Tibial nerve (tissue), 4 donors: ENCODE measurements at places on chromosomes 6 and 20. TPM values are rescaled to one million over a fixed set of nuclear protein-coding genes. Genes with fewer than 3 reads are reported as not detected.

GRCh38 chr6:89794324-89794723, 25.3 kb downstream of the MDN1 start:
- DNase-seq: no peak
- H3K27me3 ChIP-seq: no peaks in the 10 kb centered on the region
- H3K4me3 ChIP-seq: no peak overlapping the region
- H3K4me1 ChIP-seq: no peaks in the 10 kb centered on the region
- H3K36me3 ChIP-seq: no peaks in the 10 kb centered on the region
- no peak overlapping the region for H3K27ac ChIP-seq

GRCh38 chr6:14166839-14167238, 49.3 kb downstream of the CD83 start:
- no peak for DNase-seq
- no peak overlapping the region for H3K27ac ChIP-seq
- no peaks in the 10 kb centered on the region for H3K4me1 ChIP-seq
- no peaks in the 10 kb centered on the region for H3K27me3 ChIP-seq
- H3K4me3 ChIP-seq: no peak overlapping the region

- no peaks in the 10 kb centered on the region for H3K36me3 ChIP-seq
- H3K4me1 ChIP-seq: no peaks in the 10 kb centered on the region
- DNase-seq: no peak
- no peak overlapping the region for H3K27ac ChIP-seq
- H3K27me3 ChIP-seq: peaks cover 21% of the 10 kb centered on the region
Observed at GRCh38 chr6:167791780-167792478, 34.8 kb upstream of the AFDN start.

The SMOC2 gene
- 139 TPM for total RNA-seq

GRCh38 chr20:4829514-4830215, 108.0 kb downstream of the PRND start:
- no peaks in the 10 kb centered on the region for H3K27me3 ChIP-seq
- no peak overlapping the region for H3K4me3 ChIP-seq
- H3K4me1 ChIP-seq: no peaks in the 10 kb centered on the region
- no peak for DNase-seq
- H3K36me3 ChIP-seq: no peaks in the 10 kb centered on the region
- H3K27ac ChIP-seq: peak overlapping the region; percentile 80

DNA sequence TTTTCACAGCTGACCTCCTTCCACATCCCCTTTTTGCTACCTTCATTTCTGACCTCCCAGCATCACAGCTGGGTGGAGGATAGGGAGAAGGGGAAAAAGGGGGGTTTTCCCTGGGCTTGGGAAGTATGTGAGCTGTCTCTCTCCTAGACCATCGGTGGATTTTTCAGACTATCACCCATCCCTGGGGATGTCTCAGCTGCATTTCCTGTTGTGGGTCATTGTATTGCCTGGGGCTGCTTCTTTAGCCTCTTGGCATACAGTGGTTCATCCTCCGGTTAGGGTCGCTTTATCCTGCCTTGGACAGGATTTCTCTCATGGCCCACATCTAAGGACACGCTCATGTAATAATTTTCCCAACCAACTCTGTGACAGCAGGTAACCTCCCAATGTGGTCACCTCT, 142.5 kb upstream of the ARG1 start:
- no peak overlapping the region for H3K27ac ChIP-seq
- H3K4me3 ChIP-seq: no peak overlapping the region
- DNase-seq: no peak
- no peaks in the 10 kb centered on the region for H3K36me3 ChIP-seq
- H3K4me1 ChIP-seq: no peaks in the 10 kb centered on the region

The NEDD9 gene
- total RNA-seq: 152 TPM

- no peaks in the 10 kb centered on the region for H3K4me1 ChIP-seq
- no peak overlapping the region for H3K27ac ChIP-seq
- no peak overlapping the region for H3K4me3 ChIP-seq
- no peaks in the 10 kb centered on the region for H3K36me3 ChIP-seq
- no peak for DNase-seq
Observed at GRCh38 chr20:20295621-20296498, 72.0 kb upstream of the INSM1 start.

The TNNC2 gene
- not detected for total RNA-seq

The GPR6 gene
- not detected for total RNA-seq

DNA sequence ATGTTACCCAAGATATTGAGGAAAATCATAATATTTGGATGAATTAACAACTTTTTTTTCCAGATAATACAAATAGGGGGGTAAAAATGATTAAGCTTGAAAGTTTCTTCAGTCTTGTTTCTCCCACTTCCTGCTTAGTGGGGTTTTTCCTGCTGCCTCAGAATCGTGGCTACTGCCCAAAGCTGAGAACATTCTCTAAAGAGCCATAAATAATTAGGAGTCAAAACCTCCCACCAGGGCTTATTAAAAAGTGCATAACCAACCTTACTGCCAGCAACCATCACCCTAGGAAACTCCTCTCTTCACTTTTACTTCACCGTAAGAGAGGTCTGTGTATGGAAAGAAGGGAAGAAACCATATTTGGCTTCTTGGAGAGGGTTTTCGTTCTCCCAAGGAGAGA, 9.0 kb upstream of the LCA5 start:
- no peaks in the 10 kb centered on the region for H3K27me3 ChIP-seq
- no peaks in the 10 kb centered on the region for H3K36me3 ChIP-seq
- H3K4me1 ChIP-seq: no peaks in the 10 kb centered on the region
- no peak for DNase-seq

The FAM209B gene
- total RNA-seq: not detected

The RNF8 gene
- total RNA-seq: 9.2 TPM

GRCh38 chr20:26169506-26169905, 472.9 kb upstream of the ZNF337 start:
- H3K4me3 ChIP-seq: no peak overlapping the region
- H3K4me1 ChIP-seq: no peaks in the 10 kb centered on the region
- no peaks in the 10 kb centered on the region for H3K27me3 ChIP-seq
- H3K36me3 ChIP-seq: no peaks in the 10 kb centered on the region
- DNase-seq: no peak

The SLC13A3 gene
- total RNA-seq: 10.0 TPM

DNA sequence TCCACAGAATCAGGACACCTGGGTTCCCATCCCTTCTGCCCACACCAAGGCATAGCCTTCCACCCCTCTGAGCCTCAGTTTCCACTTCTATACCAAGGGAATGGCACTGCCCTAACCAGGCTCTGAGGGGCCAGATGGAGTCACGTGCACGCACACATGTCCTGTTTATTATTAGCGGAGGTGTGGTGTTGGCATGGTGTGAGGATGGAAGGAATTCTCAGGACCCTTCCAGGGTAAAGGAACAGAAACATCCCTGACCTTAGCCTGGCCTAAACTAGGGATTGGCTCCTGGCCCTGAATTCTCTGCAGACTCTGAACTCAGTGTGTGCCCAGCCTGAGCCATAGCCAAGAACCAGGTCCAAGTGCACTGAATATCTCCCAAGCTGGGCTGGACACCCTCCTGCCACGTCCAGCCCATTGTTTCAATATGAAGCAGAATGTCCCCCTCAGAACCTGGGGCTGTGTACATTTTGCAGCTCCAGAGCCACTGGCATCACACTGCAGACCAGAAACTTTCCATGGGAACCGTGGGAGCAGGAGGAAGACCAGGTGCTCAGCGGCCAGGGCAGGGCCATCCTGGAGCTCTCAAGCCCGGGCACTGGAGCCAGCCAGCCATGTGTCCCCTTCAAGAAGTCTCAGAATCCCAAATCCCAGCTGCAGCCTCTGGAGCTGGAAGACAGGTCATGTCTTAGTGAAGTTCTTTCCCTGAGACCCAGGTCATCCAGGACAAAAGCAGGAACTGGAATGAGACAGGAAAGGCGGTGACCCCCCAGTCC, 208.4 kb downstream of the ANKRD60 start:
- H3K27me3 ChIP-seq: no peaks in the 10 kb centered on the region
- H3K4me3 ChIP-seq: no peak overlapping the region
- H3K27ac ChIP-seq: peak overlapping the region; percentile 82
- no peaks in the 10 kb centered on the region for H3K36me3 ChIP-seq
- H3K4me1 ChIP-seq: peaks cover 3% of the 10 kb centered on the region

The TREM2 gene
- 16.3 TPM for total RNA-seq

- no peaks in the 10 kb centered on the region for H3K36me3 ChIP-seq
- H3K27me3 ChIP-seq: no peaks in the 10 kb centered on the region
- no peak for DNase-seq
- H3K27ac ChIP-seq: no peak overlapping the region
Observed at GRCh38 chr6:121607721-121608120, 172.3 kb downstream of the GJA1 start.

The TRIM31 gene
- not detected for total RNA-seq

The COL12A1 gene
- 262 TPM for total RNA-seq

The LGSN gene
- total RNA-seq: not detected

GRCh38 chr6:17349427-17349826, 44.0 kb upstream of the CAP2 start:
- no peaks in the 10 kb centered on the region for H3K4me1 ChIP-seq
- no peaks in the 10 kb centered on the region for H3K36me3 ChIP-seq
- H3K4me3 ChIP-seq: no peak overlapping the region
- DNase-seq: no peak
- no peak overlapping the region for H3K27ac ChIP-seq
- no peaks in the 10 kb centered on the region for H3K27me3 ChIP-seq
